ENCODE measurements at places on chromosomes 13 and 19. TPM values are rescaled to one million over a fixed set of nuclear protein-coding genes. Genes with fewer than 3 reads are reported as not detected.

DNA sequence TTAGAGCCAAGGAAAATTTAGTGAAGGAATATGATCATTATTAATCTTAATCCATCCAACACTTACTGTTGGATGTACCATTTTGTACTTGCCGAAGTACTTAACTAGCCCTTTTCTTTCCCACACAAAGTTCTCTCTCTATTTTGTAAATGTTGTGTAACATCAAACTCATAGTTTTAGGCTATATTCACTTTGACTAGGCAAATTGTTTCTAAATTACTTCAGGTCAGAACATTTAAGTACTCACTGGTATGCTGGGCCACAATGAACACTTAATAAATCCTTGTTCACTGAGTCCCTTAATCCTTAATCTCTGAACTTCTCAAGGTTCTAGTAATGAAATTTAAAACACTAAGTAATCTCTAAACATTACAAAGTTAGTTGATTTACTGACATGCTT is 49.3 kb upstream of the EEF1AKMT1 start:
- DNase-seq: no peak
- H3K36me3 ChIP-seq: no peaks in the 10 kb centered on the region
- peaks cover 28% of the 10 kb centered on the region for H3K4me1 ChIP-seq
- H3K27ac ChIP-seq: peak overlapping the region; percentile 50

DNA sequence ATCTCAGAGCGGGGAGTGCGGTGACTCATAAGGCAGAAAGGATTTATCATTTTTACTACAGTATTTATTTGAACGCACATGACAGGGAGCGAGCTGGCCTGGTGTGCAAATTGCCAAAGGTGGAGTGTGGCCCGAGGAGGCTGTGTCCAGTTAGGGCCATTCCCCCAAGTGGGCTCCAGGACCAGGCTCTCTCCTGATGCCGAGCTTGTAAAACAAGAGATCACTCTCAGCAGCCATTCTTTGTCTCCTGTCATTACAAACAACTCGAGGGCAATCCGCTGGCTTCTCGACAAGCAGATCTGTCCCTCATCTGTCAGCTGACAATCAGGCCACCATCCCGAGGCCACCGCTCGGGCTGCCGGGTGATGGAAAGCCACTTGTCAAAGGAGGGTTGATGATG is 418.9 kb downstream of the ZNF536 start:
- no peak overlapping the region for H3K4me3 ChIP-seq
- H3K27ac ChIP-seq: no peak overlapping the region
- no peaks in the 10 kb centered on the region for H3K36me3 ChIP-seq

GRCh38 chr13:75416327-75417011 is 65.5 kb downstream of the TBC1D4 start:
- peaks cover 4% of the 10 kb centered on the region for H3K27me3 ChIP-seq
- no peaks in the 10 kb centered on the region for H3K36me3 ChIP-seq
- DNase-seq: no peak
- H3K27ac ChIP-seq: no peak overlapping the region

Gene MISP3
- total RNA-seq: 2.2 TPM

Gene ERF
- total RNA-seq: 28.0 TPM

Gene CIC
- 150 TPM for total RNA-seq
